ENCODE measurements at places on chromosomes 4 and X.

DNA sequence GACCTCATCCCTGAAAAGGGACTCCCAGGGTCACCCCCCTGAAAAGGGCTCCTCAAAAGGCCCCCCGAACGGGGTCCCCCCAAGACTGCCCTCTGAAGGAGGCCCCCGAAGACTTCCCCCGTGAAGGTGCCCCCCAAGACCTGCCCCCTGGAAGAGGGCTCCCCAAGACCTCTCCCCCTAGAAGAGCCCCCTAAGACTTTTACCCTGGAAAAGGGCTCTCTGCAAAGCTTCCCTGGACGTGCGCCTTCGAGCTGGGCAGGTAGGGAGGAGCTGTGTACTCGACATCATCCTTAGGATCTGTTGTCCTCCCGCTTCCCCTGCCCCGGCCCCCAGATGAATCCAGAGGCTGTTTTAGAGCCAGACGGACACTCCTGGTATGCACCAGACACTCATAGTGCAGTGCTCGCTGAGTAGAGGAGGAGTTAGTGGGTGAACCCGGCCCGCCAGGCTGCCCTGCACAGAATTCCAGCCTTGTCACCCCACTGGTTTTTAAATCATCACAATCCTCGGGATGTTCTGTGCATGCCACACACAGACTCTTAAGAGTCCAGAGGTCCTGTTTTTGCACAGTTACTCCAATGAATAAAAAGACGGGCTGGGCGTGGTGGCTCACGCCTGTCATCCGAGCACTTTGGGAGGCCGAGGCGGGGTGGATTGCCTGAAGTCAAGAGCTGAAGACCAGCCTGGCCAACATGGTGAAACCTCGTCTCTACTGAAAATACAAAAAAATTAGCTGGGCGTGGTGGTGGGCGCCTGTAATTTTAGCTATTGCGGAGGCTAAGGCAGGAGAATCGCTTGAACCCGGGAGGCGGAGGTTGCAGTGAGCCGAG lies 5.7 kb upstream of the SLC25A6 start:
- DNase-seq = no peak

DNA sequence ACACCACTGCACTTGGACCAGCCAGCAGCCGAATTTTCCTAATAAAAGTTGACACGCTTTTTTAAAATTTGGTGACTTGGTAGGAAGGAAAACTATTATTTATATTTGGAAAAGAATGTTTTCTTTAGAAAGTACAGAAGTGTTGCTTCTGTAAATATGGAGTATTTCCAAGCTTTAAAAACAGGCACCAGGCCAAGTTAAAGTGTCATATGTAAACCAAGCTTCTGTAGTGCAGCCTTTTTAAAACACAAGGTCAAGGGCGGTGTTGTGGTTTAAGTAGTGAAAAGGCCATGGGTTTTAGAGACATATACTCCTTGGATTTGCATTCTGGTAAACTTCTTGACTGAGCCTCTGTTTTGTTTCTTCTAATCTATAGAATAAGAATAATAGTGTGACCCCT lies 62.7 kb downstream of the TRIM2 start:
- no peak for DNase-seq

DNA sequence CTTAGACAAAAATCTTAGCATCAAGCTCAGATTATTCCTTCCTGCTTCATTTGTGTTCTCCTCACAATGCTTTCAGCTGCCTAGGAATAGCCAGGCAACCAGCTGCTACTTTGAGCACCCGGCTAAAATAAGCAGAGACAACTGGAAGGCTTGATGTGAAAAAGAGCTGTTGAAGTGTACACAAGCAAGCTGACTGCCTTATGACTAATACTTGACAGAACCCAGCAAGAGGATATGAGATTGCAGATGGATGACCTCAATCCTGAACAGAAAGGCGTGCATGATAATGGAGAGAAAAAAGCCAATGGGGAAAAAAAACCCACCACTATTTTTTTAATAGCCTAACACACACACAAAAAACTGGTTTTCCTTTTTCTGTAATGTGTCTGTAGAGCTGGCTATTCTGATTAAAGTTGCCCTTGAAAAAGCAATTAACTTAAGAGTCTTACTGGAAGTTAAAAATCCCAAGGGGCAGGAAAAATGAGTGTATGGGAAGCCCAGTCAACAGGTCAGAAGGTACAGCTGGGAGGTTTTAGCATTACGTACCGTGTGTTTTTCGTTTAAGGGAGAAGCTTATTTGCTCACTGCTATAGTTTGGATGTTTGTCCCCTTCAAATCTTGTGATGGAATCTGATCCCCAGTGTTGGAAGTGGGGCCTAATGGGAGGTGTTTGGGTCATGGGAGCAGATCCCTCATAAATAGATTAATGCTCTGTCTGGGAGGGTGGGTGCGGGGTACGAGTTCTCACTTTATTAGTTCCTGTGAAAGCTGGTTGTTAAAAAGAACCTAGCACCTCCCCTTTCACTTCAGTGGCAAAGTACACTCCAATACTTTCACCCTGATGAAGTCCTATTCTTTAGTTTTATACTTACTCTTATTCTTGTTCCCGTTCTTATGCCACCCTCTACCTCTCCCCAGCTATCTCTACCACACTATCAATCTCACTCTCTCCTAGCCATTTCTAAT lies 37.1 kb upstream of the HERC6 start:
- no peak for DNase-seq

DNA sequence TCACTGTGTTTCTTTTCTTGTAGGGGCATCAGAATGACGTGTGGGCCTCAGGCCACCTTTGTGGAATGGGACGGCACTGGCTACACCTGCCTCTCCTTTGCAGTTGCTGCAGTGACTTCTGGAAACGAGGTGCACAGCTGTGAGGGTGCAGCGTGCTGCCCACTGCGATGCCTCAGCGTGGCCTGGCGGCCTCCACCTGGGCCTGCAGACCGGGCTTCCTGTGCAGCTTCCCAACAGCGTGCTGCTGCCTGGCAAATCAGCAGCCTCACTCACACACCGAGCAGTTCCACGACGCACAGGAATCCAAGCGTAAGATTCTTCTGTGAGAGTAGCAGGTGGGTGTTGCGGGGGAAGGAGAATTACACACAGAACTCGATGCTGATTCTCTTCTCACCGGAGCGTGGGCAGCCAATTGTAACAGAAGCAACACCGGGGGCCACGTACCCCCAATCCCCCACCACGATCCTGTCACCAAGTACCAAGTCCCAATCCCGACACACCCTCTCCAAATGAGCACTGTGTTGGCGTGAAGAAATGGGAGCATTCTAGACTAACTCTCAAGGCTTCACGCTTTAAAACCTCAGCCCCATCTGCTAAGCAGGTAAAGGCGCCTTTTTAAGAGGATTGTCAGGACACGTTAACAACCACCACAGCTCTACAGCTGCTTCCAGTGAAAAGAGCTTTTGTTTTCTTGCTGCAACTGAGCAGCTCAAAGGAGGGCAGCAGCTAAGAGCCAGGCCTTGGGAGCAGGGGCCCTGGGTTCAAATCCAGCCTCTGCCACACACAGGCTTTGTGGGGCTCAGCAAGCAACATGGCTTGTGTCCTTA lies 16.9 kb downstream of the WDR1 start:
- DNase-seq = no peak

DNA sequence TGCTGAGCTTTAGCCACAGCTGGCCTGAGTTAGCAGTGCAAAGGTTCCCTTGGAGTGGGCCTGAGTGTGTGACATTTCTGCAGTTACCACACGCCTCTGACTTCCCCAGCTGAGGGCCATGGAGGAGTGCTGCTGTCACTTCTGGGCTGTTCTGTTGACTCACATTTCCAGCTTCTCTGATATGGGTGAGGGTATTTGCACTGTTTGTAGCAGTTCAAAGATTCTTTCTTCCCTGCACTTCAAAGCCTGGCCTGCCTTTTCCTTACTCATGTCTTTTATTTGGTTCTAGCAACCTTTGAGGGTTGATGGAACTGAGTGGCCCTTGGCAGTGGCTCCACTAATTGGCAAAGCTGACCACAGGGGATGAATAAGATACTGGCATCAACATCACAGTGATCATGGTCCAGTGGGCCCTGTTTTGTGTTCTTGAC lies 26.4 kb upstream of the SCML1 start:
- no peak for DNase-seq

DNA sequence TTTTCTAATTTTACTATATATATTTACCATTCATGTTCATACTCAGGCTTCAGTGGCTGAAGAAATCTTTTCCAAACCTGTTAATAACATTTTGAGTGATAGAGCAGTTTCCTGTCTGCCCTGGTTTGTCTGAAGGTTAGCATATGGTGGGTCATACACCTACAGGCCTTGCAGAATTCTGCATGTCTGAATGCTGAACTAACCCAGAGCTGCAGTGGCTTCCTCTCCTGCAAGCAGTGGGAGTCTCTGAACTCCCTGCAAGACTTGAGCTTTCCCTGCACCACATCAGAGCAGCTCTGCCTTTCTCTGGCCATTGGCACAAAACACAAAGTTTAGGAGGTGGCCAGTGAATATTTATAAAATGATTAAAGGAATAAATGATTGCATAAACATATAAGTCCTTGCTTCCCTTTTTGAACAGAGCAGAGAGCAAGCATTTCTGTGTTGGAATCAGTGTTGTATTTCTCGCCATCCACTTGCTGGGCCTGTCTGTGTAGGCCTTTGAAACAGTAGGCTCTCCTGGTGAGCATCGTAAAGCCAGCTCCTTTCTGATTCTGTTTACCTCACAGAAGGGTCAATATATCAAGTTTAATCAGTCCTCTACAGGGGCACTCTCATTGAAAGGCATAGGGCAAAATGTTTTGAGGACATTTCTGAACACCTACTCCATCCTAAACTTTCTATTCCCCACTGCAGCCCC lies 15.0 kb upstream of the UNC5C start:
- DNase-seq = no peak

- no peak for DNase-seq
These were observed 139.2 kb downstream of the NWD2 start for GRCh38 chr4:37383579-37384229.

- DNase-seq = no peak
These were observed 7.0 kb upstream of the SLC7A11 start for GRCh38 chr4:138249132-138249531.

DNA sequence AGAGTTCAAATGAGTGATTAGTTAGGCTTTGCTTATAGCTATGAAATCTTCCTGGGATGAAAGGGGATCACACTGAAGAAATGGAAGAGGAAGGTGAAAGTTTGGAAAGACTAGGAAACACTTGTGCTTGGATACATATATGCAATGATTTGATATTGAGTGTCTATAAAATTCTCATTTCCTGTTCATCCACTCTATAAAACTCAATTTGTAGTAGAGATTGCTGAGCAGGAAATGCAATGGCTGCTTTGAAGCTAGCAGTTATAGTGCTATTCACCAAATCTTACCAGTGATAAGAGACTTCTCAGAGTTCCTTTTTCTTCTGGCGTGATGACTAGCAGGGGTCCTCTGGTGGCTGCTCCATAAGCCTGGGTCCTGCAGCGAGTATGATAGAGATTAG lies 128.1 kb upstream of the HPF1 start:
- no peak for DNase-seq

DNA sequence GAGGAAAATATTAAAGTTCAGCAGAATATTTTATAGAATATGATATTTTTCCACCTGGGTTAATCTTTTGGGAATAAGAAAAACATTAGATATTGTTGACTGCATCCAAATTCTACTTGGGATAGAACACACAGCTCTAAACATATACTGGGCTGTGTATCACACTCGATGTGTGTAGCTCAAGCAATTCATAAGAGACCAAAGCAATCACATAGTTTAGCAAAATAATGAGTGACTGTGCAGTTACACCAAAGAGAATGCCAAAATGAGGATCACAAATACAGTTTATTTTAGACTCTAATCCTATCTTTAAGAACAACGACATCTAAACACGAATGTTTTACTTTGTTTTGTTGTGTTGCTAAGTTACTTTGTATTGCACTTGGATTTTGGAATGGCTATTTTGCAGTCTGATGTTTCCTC lies 101.2 kb downstream of the CBR4 start:
- DNase-seq = no peak

GRCh38 chrX:126836186-126836585 lies 16.7 kb downstream of the PRR32 start:
- DNase-seq = no peak

All from activated T-helper 9 cell treated with anti-CD3 and anti-CD28 coated beads, Interleukin-2, amount 50 U/mL, for 16 hours (primary cell).